ENCODE measurements at places on chromosomes 13 and 19.

- no peak for DNase-seq
These were observed 382.4 kb downstream of the EFNB2 start for GRCh38 chr13:106153041-106153440.

DNA sequence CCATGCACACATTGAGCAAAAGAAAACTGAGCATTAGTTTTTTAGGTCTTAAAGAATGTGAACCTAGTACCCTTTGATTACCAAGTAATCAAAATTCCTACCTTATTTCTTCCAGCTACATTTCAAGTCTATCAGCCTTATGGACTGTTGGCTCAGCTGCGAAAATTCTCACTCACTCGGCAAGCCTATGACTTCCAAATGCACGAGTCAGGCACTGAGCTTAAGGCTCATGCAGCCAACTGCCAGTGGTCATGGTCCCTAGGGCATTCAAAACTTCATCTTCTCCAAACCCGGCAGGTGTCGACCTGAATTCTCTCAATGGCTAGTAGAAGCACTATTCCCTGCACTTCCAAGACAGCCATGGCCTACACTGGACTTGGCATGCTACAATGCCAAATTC is 41.2 kb downstream of the RUBCNL start:
- no peak for DNase-seq

GRCh38 chr19:6568816-6569215 is 22.1 kb downstream of the CD70 start:
- DNase-seq: no peak

DNA sequence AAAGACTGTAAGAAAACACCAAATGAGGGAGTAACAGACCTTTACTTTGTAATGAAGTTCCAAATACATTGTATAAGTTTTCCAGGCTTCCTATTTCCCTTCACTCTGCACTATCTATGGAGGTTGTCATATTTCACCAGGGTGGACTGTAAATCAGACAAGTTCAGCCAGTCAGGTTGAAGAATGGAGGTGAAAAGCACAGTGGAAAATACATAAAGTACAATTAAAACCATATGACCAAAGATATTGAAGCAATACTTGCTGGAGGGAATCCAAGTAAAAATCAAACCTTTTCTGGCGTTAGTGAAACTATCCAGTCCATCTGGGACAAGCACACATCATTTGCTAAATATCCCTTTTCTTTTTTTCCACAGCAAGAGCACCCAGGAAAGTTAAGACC is 3.2 kb downstream of the LHFPL6 start:
- DNase-seq: peak; percentile 21

DNA sequence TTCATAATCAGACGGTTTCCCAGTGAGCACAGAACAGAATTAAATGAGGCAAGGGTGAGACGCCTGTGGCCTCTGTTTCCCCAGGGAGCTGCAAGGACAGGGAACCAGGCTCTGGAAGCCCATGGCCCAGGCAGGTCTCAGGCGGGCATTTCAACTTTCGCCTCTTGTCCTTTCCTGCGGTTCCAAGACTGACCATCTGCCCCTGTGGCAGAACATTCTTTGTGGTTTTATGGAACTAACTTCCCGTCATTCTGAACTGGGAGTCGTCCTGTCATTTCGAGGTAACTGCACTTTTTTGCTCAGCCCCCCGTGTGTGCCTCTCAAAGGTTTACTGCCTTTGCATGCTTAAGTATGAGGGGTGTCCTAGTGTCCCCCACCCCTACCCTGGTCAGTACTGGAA is 70.9 kb downstream of the KL start:
- DNase-seq: peak; percentile 23

DNA sequence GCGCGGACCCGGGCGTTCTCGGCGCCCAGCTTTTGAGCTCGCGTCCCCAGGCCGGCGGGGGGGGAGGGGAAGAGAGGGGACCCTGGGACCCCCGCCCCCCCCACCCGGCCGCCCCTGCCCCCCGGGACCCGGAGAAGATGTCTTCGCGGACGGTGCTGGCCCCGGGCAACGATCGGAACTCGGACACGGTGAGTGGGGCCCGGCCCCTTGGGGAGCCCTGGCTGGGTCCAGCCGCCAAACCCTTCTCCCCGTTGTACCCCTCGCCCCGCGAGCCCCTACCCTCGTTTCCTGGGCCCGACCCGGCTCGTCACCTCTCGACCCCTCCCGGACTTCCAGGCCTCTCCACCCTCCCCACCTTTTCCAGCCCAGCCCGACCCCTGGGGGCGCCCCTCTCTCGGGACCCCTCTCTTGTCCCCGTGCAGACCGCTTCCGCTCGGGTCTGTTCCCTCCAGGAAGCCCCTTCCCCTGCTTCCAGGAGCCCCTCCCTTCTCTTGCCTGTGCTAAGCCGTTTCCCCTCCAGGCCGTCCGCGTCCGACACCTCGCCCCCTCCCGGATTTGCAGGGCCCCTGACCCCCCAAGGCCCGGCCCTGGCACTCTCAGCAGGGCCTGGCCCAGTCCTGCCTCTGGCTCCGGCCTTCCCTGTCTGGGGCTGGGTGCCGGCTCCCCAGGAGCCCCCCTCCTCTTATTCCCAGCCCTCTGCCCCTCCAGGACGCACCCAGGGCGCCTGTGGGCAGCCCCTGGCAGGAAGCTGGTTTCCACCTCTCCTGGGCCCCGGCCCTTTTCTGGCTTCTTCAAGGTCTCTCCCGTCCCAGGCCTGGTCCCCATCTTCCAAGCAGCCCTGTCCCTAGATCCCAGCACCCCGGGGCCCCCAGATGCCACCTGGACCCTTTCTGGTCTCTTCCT is 632 bp downstream of the MARK4 start:
- DNase-seq: peak; percentile 13

DNA sequence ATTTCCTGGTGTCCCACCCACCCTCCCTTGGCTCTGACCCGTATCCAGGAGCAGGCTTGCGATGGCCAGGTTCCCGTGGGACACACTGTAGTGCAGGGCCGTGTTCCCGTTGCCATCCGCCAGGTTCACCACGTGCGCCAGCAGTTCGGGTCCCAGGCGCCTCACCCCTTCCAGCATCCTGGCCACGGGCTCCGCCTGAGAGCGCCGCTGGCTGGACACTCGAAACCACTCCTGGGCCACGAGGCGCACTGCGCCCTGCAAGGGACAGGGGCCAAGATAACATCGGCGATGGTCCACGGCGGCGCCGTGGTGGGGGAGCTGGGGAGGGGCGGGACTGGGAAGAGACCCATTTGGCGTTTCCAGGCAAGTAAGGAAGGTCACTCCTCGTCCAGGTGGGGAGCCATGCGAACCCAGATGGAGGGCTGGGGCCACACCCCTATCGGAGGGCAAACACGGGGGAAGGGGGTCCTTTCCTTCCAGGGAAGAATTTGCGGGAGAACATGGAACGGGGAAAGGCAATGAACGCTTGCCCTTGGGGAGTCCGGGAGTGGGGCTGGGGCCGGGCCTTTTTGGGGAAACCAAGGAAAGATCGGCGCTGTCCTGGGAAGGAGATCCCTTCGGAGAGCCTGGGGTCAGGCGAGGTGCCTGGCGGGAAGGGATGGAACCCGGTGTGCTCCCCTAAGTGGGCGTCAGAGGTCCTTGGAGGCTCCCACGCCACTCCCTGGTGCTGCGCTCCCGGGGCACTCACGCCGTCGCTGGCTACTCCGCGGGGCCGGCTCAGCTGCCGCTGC is 9.9 kb downstream of the KANK3 start:
- no peak for DNase-seq

DNA sequence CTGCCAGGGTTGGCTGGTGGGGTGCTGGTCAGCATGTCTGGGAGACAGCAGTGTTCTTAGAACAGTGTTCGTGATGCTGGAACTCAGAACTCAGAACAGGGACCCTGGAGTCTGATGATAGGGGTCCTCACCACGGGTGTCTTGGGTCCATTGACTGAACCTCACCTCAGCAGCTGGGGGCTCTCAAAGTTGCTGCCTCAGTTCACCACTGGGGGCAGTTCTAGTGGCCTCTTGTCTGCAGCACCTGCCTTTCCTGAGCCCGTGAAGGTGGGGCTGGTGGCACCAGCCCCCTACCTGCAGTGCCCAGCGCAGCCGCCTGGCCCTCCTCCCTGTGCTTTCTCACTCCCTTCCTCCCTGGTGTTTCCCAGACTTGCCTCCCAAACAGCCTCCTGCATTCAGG is 28.5 kb downstream of the SAFB start:
- DNase-seq: no peak

DNA sequence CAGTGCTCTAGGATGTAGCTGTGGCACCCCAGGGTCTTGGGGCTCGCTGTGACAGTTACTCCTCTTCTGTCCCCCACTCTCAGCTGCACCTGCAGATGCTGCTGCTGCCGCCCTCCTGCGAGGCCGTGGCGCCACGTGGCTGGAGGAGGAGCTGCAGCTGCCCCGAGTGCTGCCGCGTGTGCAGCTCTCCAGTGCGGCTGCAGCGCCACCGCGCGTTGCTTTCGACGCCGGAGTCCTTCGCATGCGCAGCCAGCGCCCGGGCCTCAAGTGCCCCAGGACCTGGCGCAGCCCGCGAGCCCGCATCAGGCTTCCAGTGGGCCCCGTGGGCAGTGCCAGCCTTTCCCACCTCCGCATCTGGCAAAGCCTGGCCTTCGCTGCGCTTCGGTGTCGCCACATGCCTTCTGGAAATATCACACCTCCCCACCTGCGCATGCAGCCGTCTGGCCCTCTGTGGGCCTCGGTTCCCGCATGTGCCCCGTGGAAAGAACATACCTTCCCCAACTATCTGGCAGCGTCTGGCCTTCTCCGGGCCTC is 692 bp upstream of the ZNF580 start:
- peak; percentile 59 for DNase-seq

- peak; percentile 12 for DNase-seq
These were observed 8.0 kb upstream of the GPC6 start for GRCh38 chr13:93218583-93218982.

DNA sequence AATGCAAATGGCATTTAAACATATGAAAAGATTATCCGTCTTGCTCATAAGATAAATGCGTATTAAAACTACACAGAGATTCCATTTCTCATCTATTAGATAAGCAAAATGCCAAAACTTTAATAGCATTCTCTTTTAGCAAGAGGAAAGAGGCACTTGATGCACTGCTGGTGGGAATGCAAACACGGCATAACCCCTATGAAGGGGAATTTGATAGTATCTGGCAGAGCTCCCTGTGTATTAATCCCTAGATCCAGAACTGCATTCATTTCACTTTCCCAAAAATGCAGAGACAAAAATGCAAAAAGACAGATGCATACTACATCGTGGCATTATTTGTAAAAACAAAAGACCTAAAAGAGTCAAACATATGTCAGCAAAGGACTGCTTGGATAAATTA is 193.6 kb upstream of the STARD13 start:
- DNase-seq: no peak

GRCh38 chr19:55118401-55118991 is 1.1 kb upstream of the PPP1R12C start:
- peak; percentile 29 for DNase-seq

DNA sequence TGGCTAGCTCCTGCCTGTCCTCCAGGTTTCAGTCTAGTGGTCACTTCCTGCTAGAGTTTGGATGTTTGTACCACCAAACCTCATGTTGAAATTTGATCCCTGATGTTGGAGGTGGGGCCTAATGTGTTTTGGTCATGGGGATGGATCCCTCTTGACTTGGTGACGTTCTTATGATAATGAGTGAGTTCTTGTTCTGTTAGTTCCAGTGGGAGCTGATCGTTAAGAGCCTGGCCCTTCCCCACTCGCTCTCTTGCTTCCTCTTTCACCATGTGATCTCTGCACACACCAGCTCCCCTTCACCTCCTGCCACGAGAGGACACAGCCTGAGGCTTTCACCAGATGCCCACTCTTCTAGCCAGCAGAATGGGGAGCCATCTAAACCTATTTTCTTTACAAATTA is 86.8 kb upstream of the SCEL start:
- DNase-seq: no peak

DNA sequence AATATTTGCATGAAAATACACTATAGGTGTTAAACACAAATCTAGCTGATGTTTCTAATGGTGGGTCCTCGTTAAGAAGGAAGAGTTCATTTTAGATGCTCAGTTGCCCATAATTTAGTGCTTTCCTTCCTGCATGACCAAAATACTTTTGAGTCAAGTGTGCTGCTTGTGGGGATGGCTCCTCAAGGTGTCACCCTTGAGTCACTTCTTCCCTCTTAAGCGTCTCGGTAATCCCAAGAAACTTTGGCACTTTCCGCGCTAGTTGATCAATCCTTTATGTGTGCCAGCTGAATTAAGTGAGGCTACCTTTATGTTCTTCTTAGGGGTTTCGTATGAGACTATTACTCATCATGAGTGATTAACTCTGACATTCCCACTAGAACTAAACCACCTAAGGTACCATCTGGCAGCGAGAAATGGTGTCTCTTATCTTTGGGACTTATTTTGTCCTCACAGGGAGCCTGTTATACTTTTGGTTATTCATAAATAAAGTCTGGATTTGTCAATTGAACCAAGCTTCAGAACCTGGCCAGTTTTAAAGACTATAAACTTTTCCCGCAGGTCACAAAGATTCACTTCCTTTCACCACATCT is 106.8 kb downstream of the NHLRC3 start:
- peak; percentile 62 for DNase-seq

- no peak for DNase-seq
These were observed 98.5 kb upstream of the SOX1 start for GRCh38 chr13:111968336-111969010.

- DNase-seq: no peak
These were observed 3.0 kb upstream of the ZNF444 start for GRCh38 chr19:56138069-56138468.

DNA sequence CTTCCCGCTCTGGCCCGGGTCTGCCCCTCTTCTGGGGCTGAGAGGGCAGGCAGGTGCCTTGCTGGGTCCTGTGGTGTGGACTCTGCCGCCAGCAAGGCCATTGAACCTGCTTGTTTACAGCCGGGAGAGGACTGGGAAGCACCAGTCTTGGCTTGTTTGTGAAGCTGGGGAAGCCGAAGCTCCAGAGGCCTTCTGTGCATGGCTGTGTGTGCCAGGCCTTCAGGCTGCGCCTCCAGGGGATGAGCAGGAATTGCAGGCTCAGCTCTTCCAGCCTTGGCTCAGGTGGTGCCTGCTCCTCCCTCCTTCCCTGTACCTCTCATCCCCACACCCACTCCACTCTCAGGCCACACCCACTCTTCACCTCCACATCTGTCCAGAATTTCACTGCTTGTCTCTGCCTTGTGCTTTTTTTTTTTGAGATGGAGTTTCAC is 17.5 kb downstream of the NDUFB7 start:
- no peak for DNase-seq

- no peak for DNase-seq
These were observed 26.4 kb downstream of the C13orf46 start for GRCh38 chr13:113947311-113948033.

DNA sequence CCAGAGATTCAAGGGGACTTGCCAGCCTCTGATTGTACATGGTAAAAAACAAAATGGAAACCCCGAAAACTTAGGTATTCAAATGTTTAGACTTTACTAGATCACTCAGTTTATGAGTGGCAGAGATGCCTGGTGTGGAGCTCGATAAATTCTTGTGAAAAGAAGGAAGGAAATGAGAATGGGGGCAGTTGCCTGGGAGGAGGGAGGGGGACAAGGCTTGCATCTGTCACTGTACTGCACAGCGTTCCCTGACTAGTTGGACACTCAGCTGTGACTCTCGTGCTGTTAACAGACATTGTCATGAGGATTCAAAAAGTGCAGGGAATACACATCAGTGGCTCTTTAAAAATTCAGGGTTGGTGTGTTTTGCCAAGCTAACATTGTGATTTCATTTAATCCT is 232.9 kb downstream of the ZIC5 start:
- no peak for DNase-seq

GRCh38 chr13:48112896-48113755 is 18.2 kb upstream of the MED4 start:
- DNase-seq: no peak
